ENCODE measurements at places on chromosomes 7 and 10.

GRCh38 chr10:10130686-10131085 lies 887.0 kb upstream of the CELF2 start:
- no peak for DNase-seq

DNA sequence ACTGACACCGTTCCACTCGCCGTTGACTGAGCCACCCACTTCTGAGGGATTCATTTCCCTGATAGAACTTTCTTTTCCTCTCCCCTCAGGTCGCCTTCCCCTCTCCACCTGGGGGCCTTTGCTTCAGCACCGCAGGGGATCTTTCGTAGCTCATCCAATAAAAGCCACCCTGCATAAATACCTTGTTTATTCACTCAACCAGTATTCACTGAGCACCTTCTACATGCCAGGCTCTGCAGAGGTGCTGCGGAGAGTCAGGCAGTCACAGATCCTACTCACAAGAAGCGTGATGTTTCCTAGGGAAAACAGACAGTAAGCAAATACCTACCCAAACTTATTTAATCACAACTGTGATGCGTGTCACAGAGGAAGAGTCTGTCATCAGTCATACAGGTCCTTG lies 127.7 kb downstream of the TEX36 start:
- DNase-seq: no peak

- DNase-seq: no peak
These were observed 1149.2 kb upstream of the AUTS2 start for GRCh38 chr7:68449099-68449498.

- DNase-seq: no peak
These were observed 224.6 kb downstream of the WDR37 start for GRCh38 chr10:1280466-1281404.

DNA sequence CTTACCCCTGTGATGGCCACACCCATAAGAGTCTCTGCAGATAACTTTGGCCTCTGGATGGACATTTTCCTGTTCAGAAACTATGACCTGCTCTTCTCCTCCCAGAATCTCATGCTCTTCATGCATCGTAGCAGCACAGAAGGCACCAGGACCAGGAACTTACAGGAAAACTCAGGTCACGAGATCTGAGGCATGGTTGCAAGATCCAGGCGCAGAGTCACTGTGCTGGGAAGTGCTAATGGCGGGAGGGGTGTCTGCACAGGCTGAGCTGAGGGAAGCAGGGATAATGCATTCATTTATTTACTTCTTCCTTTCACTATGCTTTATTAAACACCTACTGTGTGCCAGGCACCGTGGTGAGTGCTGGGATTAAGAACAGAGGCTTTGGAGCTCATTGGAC lies 48.2 kb upstream of the LOXL4 start:
- no peak for DNase-seq

GRCh38 chr7:138481447-138482380 lies 21.7 kb downstream of the TRIM24 start:
- DNase-seq: no peak

- no peak for DNase-seq
These were observed 57.4 kb downstream of the GNA12 start for GRCh38 chr7:2786607-2787116.

GRCh38 chr7:889025-889390 lies 12.7 kb downstream of the GET4 start:
- no peak for DNase-seq
